Glomerular endothelial cell (primary cell): ENCODE measurements at places on chromosomes 6 and 20. TPM values are rescaled to one million over a fixed set of nuclear protein-coding genes. Genes with fewer than 3 reads are reported as not detected.

DNA sequence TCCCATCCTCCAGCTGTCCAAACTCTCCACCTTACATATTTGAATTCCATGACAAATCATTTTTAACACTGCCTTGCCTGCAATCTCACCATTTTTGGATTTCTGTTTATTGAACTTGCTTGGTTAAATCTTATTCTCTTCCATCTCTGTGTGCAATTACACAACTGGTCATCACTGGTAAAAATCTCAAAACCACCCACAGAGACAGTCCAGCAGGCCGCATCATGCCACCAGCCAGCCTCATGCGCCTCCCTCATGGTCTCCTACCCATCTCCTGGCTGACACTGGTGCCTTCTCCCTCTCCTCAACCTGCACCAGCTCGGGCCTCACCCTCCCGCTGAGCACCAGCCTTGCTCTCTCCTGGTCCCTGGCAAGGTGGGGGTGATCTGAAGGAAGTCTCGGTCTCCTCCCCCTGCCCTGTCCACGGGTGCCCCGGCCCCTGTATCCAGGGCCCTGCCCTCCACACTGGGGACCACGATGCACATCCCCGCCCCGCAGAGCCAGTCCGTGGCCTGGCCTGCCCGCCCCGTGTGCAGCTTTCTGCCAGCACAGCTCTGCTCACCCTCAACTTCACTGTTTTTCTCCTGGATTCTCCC, 92.0 kb downstream of the THBS2 start:
- no peak for DNase-seq

GRCh38 chr20:61760731-61761130, 304.9 kb downstream of the TAF4 start:
- no peak for DNase-seq

DNA sequence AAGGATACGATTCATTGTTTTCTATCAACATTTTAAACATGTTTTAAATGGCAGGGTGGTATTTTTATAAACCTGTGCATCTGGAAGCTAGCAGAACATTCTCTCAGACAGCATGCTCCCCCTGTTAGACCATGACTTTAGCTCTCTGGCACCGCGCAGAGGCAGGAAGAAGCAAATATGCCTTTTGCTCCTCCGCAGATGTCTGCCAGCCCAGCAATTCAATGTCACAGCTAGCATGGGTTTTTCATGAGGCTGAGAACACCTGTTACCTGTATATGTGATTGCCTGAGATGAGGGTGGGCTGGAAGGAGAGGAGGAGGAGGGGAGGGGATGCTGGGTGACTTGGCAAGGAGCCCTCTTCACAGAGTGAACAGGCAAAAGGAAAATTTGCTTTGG, 6.7 kb downstream of the MTCH1 start:
- DNase-seq, result no peak

GRCh38 chr6:35213824-35214756, at the start of gene SCUBE3:
Gene SCUBE3, plus strand, starts transcription at chr6:35213956. Its CDS starts 463 bp downstream, at chr6:35214419.
- no peak for DNase-seq

DNA sequence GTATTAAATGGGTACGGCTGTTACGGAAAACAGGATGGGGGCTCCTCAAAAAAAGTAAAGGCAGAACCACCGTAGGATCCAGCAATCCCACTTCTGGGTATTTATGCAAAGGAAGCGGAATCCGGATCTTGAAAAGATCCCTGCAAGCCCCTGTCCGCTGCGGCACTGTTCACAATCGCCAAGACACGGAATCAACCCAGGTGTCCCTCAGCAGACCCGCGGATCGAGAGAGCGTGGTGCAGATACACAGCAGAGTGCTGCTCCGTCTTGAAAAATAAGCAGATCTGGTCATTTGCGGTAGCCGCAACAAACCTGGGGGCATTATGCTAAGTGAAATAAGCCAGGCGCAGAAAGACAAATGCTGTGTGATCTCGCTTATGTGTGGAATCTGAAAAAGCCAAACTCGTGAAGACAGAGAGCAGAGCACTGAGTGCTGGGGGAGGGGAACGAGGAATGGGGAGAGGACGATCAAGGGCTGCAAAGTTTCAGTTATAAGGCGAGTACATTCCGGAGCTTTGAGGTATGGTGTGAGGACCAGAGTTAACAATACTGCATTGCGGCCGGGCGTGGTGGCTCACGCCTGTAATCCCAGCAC, 41.3 kb downstream of the NTSR1 start:
- no peak for DNase-seq

GRCh38 chr20:45340951-45341350, 7.3 kb downstream of the SDC4 start:
- DNase-seq, result no peak

GRCh38 chr6:10518557-10519407, 2.4 kb upstream of the GCNT2 start:
- peak; percentile 84 for DNase-seq

DNA sequence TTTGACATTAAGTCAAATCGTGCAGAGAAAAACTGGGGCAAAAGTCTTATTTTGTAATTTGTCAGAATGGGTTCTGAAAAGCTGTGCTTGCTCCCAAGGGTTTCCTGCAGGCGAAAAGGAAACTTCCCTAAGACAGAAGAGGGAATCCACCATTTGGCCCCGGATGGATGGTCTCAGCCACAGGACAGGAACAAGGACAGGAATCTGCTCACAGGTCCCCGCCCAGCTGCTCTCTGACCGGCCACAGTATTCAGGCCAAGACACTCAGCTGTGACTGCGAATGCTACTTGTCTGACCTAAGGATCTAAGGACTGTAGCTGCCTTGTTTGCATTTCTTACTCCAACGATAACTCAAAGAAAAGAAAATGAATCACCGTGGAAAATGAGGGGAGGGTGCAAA, 197.0 kb downstream of the BMP7 start:
- DNase-seq, result no peak

DNA sequence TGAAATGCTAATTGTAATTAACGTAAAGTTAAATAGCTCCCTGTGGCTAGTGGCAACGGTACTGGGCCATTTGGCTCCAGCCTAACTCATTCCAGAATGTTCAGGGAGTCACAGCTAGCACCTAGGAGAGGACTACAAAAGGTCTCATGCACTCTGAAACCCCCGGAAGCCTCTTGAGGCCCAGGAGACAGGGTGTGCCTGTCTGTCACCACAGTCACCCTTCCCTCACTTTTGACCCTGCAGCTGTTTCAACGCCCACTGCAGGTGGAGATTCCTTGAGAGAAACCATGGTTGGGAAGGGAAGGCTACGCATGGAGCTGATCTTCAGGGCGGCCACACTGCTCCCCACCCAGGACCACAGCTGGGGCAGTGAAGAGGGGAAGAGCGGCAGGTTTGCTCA, 58.6 kb downstream of the SULF2 start:
- no peak for DNase-seq

DNA sequence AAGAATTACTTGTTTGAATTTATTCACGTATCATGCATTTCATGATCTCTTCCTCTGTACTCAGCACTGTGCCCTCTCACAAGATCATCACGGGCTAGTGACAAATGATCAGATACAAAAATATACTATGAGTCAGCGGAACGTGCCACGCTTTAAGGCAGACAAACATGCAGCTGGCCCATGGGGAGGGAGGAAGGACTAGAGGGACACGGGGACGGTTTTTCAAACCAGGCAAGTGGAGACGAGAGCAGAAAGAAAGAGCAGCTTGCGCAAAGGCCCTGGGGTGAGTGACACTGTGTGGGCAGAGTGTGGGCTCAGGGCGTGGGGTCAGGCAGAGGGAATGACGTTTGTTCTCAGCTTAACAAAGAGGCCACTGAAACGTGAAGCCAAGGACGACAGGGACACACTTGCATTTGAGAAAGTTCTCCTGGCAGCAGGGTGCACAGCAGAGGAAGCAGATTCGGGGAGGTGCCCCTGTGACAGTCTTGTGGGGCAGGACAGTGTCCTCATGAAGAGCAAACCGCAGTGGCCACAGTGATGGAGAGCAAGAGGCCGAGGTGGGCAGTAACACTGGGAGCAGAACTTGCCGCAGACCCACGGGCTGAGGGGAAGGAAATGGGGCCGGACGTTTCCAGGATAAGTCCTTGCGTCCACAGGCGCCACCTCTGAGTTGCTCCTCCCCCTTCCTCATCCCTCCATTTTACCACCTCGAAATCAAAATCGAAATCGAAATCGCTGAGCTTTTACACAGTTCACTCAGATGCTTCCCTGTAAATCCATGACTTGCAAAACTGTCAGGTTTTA, 6.9 kb upstream of the RPS6KA2 start:
- no peak for DNase-seq

DNA sequence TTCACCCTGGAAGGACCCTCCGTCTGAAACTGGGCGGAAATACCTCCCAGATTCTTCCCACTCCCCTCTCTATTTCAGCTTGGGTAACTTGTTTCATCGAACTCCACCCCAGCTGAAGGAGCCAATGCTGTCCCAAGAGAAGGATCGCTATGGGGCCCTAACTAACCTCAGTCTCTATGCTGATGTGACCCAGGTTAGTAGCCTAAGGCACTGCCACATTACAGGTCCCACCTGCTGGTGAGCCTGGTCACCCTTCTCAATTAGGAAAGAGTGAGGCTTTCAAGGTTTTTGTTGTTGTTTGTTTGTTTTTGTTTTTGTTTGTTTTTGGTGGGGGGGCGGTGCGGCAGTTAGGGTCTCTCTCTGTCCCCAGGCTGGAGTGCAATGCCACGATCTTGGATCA, 168.4 kb downstream of the OR2B2 start:
- no peak for DNase-seq

DNA sequence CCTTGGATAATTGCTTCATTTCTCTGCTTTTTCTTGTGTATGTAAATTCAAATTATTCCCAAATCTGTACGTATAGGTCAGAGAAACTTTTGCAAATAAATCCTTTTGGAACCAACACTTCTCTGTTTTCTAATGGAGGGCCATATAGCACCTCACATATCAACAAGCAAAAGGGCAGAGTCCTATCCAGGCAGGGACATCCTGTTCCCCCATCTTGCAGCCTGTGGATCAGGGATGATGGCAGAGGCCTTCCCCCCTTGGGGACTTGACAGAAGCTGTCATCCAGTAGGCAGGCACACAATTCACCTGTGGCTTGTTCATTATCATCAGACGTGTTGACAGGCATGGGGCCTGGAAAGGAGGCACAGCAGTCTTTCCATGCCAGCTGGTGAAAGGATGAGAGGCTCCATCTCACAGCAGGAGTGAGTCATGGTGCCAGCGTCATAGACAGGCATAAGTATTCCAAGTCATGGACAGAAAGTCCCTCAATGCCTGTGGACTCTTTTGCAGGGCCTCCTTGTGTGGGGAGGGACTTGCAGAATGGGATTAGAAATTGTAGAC, 31.8 kb upstream of the PLEKHG1 start:
- no peak for DNase-seq

GRCh38 chr6:57283106-57283505, 34.3 kb upstream of the PRIM2 start:
- DNase-seq, result no peak

DNA sequence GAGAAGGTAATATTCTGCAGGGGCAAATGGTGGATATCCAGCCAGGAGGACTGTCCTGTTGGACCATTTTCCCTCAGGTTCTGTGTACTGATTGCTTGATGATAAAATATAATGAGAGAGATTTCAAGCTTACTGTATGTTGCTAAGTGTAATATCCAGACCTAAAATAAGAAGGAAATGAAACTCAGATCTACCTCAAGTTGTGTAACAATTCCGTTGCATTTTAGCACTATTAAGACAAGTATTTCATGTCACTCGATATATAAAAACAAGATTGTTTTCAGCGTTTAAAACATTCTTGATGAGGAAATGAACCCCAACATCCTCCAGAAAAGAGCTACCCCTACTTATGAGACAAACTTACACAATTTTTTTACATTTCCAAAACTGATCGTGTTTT, 57.2 kb downstream of the RGS17 start:
- no peak for DNase-seq

DNA sequence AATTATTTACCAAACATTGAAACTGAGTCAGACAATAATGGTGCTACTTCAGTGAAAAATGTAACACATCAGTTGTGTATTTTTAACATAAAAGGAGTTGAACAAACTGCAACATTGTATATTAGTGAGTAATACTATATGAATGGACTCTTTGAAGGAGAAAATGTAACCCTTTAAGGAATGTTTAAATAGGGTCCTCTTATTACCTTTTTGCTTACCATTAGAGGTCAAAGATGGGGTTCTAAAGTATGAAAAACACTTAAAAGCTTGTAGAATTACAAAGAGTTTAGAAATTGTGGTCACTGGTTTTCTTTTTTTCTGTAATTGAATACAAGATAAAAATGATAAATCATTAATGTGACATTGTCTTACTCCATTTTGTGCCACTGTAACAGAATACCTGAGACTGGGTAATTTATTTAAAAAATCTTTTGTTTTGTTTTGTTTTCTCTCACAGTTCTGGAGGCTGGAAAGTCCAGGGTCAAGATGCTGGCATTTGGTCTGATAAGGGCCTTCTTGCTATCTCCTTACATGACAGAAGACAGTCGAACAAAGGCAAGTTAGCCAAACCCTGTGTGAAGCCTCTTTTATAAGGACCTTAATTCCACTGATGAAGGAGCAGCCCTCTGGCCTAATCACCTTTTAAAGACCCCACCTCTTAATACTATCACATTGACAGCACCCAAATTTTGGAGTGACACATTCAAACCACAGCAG, 43.2 kb downstream of the SESN1 start:
- DNase-seq, result no peak

DNA sequence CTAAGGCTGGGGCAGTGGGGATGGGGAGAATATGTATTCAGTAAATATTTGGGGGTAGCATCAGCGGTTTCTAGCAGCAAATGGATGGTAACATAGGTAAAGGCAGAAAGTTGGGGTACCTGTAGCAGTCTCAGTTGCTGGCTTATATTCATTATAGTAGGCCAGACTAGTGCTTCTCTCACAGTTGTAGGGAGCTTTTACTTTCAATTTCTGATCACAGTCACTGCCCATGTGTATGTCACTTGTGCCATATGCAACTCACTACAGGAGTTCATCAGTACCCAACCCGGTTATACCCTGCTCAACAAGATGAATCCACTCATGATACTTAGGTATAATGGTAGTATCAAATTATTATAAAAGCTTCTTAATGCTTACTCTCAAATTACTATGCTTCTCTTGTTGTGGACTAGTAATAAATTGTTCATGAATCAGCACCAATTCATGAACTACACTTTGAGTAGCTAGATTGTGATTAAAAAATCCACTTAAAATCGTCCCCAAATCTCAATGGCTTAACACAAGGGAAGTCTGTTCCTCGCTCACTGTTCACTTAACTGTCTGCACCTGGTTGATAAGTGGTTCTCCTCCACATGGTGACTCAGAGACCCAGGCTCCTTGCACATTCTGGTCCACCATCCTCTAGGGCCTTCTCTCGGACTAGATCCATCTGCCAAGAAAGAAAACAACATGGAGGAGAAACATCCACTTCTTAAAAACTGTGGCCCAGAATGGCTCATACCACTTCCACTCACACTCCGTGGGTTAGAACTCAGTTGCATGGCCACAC, 31.3 kb upstream of the MYLIP start:
- no peak for DNase-seq

MRAP2 gene
- 0.23 TPM in 1 of 2 replicates, not detected in the other for total RNA-seq

PARD6B gene
- 0.12 and 1.1 TPM in 2 replicates for total RNA-seq

OR12D2 gene
- not detected in 2 replicates for total RNA-seq

BTN1A1 gene
- total RNA-seq, result not detected in 2 replicates

SLC22A2 gene
- not detected in 2 replicates for total RNA-seq

CLIC5 gene
- total RNA-seq, result 0.05 and 0.12 TPM in 2 replicates

IL17F gene
- not detected in 2 replicates for total RNA-seq

UBD gene
- 9.2 and 52.4 TPM in 2 replicates for total RNA-seq

HLA-DRA gene
- total RNA-seq, result 0.41 TPM in 1 of 2 replicates, not detected in the other
